ENCODE measurements at places on chromosomes 6 and 20.

DNA sequence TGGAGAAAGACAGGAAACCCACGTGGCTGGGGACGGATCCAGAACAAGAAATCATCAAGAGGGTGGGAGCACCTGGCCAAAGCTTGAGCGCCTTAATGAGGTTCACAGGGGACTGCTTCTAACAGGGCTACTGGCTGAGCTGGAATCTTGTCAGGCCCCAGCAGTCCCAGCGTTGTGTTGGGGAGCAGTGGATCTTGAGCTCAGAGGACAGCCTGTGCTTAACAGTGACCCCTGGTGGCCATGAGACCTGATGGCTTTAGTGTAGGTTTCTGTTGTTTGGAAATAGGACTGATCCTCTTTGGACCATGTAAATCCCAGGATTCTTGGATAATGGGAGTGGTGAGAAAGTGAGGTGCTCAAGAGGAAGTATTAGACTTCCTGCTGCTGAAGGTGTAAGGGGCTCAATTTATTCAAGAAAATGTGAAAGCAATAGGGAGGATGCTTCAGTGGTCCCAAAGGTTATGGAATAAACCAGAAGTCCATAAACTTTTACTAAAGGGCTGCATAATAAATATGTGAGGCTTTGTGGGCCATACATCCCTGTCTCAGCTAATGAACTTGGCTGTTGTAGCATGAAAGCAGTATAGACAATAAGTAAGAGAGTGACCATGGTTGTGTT lies 216.2 kb downstream of the NFATC2 start:
- no peak for DNase-seq

GRCh38 chr6:80022803-80023202 lies 18.4 kb downstream of the TTK start:
- no peak for DNase-seq

GRCh38 chr6:7809346-7809745 lies 83.4 kb downstream of the BMP6 start:
- DNase-seq: no peak

- DNase-seq: no peak
Observed at GRCh38 chr6:66970373-66970772, 1263.3 kb upstream of the EYS start.

DNA sequence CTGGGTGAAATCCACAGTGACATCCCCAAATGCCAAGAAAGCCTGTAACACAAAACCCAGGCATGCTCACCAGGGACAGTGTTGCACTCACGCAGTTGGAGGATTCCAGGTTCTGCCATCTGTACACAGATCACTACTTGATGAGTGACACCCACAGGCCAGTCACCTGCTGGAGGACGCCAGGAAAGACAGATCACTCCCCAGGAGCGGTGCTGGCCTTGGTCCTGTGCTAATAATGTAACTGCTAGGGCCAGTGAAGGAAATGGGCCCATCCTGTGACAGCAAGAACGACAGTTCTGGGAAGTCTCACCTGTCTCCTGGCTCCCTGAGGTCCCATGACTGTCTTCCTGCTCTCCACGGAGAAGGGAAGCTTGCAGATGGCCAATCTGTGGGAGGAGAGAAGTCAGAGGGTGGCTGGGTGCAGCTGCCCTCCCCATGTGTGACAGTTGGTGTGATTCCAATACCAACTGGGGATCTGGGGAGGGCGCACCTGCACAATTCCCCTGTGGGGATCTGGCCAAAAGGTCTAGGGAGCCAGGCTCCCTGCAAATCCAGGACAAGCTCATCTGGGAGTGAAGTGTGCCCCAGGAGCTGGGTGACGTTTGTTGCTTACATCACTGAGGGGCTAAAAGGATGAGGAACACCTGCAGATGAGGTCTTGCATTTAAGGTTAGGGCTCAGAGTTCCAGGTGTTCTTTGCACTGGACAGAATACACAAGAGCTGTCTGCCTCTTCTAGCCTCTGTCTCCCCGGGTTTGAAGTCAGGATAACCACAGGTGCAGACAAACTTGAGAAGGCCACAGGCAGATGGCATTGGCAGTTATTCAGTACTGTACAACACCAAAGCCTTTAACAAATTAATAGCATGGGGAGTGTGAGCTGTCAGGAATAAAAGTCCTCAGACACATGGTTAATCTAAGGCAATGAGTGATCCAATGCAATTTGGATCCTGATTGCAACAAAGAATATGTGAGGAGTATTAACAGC lies 10.3 kb downstream of the ZNF337 start:
- DNase-seq: no peak

GRCh38 chr6:22886650-22887581 lies 317.6 kb downstream of the HDGFL1 start:
- no peak for DNase-seq

GRCh38 chr6:20338156-20338555 lies 63.5 kb upstream of the E2F3 start:
- DNase-seq: no peak

DNA sequence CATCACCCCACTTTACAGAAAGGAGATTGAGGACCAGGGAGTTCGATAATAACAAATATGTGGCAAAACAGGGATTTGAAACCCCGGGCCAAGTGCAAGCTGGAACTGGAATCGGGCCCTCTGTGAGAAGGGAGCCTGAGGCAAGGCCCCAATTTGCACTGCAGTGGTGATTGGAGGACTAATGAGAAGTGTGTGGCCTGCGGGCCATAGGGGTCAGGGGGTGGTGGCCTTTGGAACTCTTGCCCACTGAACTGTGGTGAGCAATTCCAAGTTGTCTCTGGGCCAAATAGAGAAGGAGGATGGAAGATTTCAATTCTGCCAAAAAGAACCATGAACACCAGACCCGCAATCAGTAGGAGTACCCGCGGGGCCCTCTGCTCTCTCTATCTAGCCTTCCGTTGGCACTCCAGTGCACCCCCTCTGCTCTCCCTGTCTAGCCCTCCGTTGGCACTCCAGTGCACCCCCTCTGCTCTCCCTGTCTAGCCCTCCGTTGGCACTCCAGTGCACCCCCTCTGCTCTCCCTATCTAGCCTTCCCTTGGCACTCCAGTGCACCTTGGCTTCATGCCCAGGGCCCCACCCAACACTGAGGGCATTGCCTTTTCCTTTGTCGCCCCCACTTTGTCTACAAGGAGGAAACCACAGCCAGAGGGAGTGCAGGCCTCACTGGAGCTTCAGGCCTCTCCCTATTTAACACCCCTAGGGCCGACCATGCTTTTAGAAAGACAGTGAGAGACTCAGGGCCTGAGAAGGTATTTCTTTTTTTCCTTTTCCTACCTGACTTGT lies 6.0 kb upstream of the PTPRA start:
- DNase-seq: no peak

- no peak for DNase-seq
Observed at GRCh38 chr6:12782136-12782535, 65.6 kb downstream of the PHACTR1 start.

DNA sequence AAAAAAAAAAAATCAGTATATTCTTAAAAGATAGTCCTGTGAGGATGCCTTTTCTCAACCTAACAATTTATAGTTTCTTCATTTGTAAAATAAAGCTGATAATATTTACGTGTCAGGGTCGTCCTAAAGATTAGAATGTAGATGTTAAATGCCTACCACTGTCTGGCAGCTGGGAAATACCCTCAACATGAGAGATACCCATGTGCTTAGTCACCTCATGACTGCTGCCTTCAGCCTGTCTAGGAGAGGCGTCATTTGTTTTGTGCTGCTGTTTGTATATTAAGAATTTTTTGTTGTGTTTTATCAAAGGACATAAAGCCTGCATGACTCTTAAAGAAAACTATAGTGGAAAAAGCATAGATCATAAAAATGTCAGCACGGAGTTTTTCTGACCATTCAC lies 9.5 kb downstream of the FAM120B start:
- DNase-seq: no peak

DNA sequence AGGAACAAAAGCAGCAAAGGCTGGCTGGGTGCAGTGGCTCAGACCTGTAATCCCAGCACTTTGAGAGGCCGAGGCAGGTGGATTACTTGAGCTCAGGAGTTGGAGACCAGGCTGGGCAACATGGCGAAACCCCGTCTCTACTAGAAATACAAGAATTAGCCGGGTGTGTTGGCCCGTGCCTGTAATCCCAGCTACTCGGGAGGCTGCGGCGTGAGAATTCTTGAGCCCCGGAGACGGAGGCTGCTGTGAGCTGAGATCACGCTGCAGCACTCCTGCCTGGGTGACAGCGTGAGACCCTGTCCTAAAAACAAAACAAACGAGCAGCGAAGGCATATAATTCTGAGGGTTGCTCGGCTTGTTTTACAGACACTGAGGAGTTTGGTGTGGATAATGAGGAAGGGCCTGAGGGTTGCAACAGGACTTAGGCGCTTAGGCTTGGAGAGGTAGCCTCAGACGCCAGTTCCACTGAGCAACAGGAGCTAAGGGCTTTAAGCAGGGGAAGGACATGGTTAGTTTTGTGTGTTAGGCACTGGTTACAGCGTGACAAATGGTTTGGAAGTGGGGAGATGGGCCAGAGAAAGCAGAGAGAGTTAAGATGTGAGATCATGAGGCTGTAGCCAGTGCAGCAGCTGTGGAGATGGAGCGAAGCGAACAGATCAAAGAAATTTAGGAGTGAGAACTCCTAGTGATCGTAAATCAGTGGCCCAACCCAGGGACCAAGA lies 1.2 kb downstream of the MYH7B start:
- DNase-seq: no peak

- DNase-seq: no peak
Observed at GRCh38 chr6:1698527-1698926, 88.8 kb downstream of the FOXC1 start.

DNA sequence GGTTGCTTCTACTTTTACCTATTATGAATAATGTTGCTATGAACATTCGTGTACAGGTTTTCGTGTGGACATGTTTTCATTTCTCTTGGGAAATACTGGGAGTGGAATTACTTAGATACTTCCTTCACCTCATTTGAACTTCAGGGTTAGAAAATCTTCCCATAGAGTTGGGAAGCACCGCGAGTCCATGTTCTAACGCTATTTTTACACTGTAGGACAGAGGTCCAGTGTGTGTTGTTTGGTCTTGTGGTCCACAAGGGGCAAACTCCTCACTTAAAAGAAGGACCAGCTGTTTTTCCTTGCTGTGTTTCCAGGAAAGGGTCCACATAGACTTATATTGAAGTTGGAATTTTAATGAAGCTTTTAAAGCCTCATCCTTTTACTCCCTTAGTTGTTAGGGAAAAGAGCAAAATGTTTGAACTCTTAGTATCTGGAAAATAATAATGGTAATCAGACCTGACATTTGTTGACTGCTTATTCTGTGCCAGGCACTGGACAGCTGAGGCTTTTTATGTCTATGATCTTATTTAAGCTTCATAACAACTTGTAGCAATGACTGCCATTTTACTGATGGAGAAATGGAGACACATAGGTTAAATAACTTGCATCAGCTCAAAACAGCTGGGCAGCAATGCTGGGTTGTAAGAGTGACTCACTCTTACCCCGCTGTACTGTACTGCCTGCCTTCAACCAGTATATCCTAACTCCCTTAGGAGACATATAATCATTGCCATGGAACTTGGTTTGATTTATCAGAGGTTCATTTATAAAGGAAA lies 52.0 kb downstream of the CDC5L start:
- DNase-seq: no peak

DNA sequence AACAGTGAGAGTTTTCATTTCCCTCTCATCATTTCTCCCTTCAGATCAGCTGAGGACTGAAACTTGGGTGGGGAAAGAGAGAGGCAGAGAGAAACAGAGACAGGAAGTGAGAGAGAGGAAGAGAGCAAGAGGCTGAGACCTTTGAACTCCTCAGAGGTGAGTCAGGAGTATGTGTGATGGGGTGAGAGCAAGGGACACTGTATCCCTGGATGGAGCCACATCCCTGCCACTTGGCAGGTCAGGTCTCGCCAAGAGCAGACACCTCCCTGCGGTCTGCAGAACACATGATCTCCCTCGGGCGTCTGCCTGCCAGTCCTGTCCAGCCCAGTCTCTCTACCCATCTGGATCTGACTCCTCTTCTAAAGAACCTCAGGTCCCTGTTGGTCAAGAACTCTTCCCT lies 62.7 kb upstream of the SYNDIG1 start:
- DNase-seq: no peak

DNA sequence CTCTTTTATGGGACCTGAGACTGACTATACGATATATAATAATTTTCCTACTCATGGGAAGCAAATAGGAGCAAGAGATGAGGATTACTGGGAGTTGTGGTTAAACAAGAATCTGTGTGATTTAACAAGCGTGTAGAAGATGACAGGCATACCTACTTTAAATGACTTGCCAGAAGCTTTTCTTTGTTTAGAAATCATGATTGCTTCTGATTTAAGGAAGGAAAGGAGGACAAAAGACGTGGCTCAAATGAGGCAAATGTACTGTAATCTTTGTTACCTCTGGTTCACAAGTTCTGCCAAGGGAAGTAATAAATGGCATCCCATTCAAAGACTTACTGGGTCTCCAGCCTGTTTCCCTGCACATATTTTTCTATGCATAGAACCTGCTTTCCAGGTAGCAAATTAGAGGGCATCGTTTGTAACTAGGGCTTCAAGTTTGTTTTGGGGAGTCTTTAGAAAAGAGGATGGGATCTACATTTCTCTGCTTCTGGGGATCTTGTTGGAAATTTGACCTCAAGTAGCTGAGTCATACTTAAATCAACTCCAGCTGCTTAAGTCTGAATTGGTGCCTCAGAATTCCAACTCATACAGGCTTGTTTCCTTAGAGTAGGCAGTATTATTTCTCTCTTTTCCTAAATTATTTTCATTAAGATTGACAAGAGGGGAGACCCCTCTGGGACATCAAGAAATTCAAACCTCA lies 2.9 kb upstream of the TRMT11 start:
- DNase-seq: no peak

- no peak for DNase-seq
Observed at GRCh38 chr6:56556751-56557540, 85.7 kb downstream of the DST start.

GRCh38 chr6:152423216-152424103 lies 213.7 kb downstream of the SYNE1 start:
- no peak for DNase-seq

GRCh38 chr6:157244780-157245179 lies 78.5 kb downstream of the TMEM242 start:
- DNase-seq: no peak

GRCh38 chr6:112331306-112331705 lies 15.8 kb upstream of the RFPL4B start:
- no peak for DNase-seq

- no peak for DNase-seq
Observed at GRCh38 chr20:63326314-63327230, 33.6 kb downstream of the COL20A1 start.

- DNase-seq: no peak
Observed at GRCh38 chr6:133504761-133505160, 263.6 kb downstream of the EYA4 start.

GRCh38 chr6:165988757-165989456 lies 178.7 kb downstream of the TBXT start:
- no peak for DNase-seq

- no peak for DNase-seq
Observed at GRCh38 chr6:143515061-143515760, 3.7 kb upstream of the FUCA2 start.

- no peak for DNase-seq
Observed at GRCh38 chr6:123636782-123637181, at the start of gene TRDN. TSS of gene TRDN (minus strand) at chr6:123636950. CDS start at chr6:123636775, 175 bp downstream.
